LNCaP clone FGC (cell line): ENCODE measurements at places on chromosomes 6 and 20.
A peak's percentile ranks its signal among the peaks of the same experiment; 100 is the strongest.

- DNase-seq: no peak
These were observed 18.8 kb downstream of the AK9 start for GRCh38 chr6:109672175-109672574.

- DNase-seq: no peak
These were observed 706.5 kb upstream of the MAN1A1 start for GRCh38 chr6:120056085-120056484.

DNA sequence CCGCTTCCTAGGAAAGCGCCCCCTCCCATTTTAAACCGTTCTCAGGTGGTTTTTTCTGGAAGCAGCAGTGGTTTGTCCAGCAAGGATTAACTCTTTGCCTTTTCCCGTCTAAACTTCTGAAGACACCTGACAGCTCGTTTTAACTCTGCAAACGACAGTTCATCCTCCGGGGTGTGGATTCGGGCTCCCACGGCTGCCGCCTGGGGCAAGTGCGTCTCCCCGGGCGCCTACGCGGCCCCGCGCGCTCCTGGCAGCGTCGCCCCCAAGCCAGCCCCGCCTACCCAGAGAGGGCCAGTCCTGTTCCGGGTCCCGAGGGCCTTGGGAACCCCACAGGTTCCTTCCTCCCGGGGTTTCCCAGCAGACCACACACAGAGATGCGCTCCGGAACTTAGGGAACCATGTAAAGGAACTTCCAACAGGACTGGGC, 54.4 kb downstream of the PRR18 start:
- no peak for DNase-seq

DNA sequence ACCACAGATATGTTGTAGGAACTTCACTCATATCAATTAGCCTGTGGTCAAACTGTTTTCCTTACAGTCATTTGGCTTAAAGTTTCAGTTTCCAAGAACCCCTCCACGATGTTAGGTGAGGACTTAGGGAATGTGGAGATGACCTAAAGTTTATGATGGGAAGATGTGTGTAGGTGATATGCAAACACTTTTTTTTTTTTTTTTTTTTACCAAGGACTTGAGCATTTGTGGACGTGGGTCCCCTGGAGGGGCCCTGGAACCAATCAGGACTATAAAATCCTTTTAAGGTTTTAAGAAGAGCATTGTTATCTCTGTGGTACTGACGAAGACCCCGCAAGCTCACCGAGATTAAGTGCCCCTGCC, 478 bp upstream of the MTHFD1L start:
- DNase-seq: no peak

DNA sequence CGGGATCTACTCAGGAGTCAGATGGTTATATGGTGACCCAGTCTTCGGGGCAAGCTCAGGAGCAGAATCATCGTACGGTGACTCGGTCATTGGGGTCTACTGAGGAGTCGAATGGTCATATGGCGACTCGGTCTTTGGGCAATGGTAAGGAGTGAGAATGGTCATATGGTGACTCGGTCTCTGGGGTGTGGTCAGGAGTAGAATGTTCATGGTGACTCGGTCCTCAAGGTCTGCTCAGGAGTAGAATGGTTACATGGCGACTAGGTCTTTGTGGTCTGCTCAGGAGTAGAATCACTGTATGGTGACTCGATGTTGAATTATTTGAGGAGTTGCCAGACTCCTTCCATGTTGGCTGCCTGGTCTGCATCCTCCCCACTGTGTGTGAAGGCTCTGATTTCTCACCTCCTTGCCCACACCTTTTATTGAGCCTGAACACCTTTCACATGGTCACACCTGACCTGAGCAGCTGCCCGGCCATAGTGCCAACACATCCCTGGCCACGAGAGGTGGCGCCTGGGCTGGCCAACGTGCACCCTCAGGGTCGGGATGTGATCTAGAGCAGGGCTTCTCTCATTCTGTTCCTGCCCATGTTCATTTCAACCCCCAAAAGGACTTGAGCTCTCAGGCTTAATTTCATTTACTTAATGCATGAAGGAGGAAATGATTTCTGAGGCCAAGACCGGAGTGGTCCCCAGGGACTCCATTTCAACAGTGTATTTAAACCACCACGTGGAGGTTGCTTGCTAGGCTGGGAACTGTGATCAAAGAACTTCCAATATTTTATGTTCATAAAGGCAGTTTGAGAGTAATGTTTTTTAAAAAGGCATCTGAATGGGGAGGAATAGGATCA, 119.5 kb downstream of the PHACTR3 start:
- no peak for DNase-seq

DNA sequence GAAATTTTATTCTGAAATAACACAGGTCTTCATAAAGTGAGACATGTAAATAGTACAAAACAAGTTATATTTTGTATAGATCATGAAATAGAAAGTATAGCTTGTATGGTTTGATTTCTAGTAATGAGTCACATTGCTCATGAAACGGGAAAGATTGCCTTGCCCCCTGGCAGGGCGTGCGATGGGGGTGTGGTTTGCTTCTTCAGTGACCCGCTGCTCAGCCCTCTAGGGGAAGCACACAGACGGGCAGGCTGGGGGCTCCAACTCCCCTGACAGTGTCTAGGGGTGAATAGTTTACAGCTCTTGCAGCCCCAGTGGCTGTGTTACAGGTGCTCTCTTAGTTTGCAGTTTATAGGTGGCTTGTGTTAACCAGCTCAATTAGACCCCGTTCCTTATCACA, 170.5 kb upstream of the RGS17 start:
- DNase-seq: no peak

DNA sequence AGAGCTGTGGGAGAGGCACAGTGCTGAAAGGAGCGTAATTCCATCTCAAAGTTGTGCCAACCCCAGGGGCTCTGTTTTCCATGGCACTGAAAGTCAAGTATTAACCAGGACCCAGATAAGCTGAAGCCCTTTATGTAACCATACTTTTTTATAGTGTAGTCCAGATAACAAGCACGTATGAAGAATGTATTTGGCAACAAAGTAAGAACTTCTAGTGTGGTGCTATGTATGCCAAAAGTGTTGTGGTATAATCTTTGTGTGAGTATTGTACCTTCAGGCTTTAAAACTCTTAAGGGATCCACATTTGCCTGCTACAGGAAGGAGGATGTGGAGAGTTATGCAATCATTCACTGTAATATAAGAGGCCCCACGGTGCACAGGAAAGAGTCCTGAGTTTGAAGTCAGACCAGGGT, 129.4 kb downstream of the IBTK start:
- DNase-seq: no peak

GRCh38 chr6:12198851-12199250, 91.3 kb upstream of the EDN1 start:
- DNase-seq: no peak

GRCh38 chr6:22880686-22881433, 311.5 kb downstream of the HDGFL1 start:
- no peak for DNase-seq

GRCh38 chr20:51456511-51457509, 85.7 kb downstream of the NFATC2 start:
- peak; percentile 72 for DNase-seq

DNA sequence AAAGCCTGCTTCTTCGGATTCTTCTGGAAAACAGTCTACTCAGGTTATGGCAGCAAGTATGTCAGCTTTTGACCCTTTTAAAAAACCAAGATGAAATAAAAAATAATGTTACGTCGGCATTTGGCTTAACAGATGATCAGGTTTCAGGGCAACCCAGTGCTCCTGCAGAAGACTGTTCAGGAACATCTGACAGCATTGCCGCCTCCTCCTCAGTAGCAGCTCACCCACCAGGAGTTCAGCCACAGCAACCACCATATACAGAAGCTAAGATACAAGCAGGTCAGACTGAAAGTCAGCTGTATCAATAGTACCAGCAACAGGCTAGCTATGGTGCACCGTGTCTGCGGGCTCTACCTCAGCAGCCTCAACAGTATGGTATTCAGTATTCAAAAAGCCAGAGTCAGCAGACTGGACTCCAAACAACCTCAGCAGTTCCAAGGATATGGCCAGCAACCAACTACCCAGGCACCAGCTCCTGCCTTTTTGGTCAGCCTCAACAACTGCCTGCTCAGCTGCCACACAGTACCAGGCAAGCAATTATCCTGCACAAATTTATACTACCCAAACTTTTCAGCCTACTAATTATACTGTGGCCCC, 51.9 kb downstream of the BTBD9 start:
- no peak for DNase-seq

- DNase-seq: no peak
These were observed 40.9 kb upstream of the CCN6 start for GRCh38 chr6:112013051-112013450.

DNA sequence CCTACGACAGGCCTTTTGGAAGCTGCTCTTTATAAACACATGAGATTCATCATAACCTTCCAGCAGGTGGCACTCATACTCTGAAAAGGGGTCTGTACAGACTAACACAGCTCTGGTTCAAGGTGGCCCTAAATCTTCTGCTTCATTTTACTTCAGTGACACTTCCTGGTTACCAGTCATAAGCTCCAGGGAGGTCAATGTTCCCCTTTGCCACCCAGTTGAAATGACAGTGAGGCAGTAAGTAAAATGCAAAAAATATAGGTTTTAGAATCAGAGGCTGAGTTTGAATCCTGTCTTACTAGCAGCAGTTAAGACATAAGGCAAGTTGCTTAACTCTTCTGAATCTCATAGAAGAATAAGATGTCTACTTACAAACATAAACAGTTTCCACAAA, 132.8 kb downstream of the CDK19 start:
- peak; percentile 87 for DNase-seq

GRCh38 chr6:129133770-129134192, 250.8 kb downstream of the LAMA2 start:
- DNase-seq: no peak

- DNase-seq: no peak
These were observed 107.5 kb downstream of the THEMIS start for GRCh38 chr6:127793396-127793795.
